ENCODE measurements at places on chromosomes 6 and 20.

DNA sequence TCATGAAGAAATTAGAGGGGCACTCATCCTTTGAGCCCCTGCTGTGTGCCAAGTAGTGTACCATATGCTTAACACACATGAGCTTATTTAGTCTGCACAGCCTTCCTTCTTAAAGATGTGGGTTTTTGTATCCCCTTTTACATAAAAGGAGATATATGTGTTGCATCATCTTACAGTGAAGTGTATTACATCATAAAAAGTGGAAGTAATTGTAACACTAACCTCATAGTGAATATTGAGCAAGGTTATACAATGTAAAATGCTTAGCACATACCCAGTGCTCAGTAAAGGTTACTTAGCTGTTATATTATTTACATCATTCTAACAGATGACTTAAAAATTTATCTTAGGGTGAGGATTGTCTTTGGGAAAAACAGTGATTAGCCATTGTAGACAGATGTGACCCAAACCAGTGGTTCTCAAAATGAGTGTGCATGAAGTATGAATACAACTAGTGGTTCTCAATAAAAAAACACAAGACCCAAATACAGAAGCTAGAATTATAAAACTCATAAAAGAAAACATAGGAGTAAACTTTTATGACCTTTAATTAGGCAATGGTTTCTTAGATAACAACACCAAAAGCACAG, 3.8 kb upstream of the PIGU start:
- no peak for DNase-seq

GRCh38 chr6:3208098-3208774, 19.2 kb downstream of the TUBB2B start:
- no peak for DNase-seq

GRCh38 chr6:34630040-34630439, 66.5 kb downstream of the ILRUN start:
- no peak for DNase-seq

DNA sequence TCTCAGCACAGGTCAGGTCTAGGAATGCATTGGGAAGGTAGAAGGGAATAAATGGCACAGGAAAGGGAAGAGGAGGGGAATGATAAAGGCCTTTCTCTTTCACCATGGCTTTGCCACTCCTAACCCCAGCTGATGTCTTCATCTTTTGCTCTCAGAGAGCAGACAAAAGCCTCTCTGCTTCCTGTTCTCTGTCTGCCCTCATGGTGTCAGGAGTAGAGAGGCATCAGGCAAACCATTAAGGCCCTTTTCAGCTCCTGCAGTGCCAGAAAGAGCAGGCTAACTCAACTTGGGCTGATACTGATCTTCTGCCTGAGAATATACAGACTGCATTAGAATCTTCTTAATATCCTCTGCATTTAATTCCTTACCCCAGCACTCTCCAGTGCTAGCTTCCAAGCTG, 48.0 kb upstream of the STXBP5 start:
- DNase-seq, result no peak

DNA sequence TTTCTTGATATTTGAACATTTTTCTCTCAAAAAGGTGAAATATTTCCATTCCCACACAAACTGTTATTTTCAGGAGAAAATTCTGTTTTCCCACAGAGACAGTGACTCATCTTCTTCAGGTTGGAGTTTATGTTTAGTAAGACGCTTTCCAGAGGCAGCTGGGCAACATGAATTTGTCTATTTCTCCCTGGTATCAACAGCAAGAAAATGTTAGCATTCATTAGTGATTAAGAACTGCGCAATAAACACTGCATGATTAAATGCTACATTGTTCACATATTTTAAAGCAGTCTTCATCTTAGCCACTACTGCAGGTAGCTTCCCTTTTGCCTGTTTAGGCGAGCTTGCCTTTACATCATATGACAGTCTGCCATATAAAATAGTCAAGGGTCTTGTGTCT, 295.7 kb downstream of the C6orf118 start:
- DNase-seq, result no peak

GRCh38 chr6:161486361-161487216, 212.7 kb upstream of the AGPAT4 start:
- no peak for DNase-seq

- DNase-seq, result no peak
Observed at GRCh38 chr6:63391203-63391970, 71.6 kb upstream of the LGSN start.

- DNase-seq, result peak; percentile 76
Observed at GRCh38 chr20:58888521-58889333, 36.2 kb downstream of the GNAS start.

GRCh38 chr6:33623895-33624381, 2.8 kb downstream of the ITPR3 start:
- no peak for DNase-seq

Measured in effector CD4-positive, alpha-beta T cell (primary cell).